ENCODE measurements at places on chromosomes 13 and 19. TPM values are rescaled to one million over a fixed set of nuclear protein-coding genes. Genes with fewer than 3 reads are reported as not detected.

DNA sequence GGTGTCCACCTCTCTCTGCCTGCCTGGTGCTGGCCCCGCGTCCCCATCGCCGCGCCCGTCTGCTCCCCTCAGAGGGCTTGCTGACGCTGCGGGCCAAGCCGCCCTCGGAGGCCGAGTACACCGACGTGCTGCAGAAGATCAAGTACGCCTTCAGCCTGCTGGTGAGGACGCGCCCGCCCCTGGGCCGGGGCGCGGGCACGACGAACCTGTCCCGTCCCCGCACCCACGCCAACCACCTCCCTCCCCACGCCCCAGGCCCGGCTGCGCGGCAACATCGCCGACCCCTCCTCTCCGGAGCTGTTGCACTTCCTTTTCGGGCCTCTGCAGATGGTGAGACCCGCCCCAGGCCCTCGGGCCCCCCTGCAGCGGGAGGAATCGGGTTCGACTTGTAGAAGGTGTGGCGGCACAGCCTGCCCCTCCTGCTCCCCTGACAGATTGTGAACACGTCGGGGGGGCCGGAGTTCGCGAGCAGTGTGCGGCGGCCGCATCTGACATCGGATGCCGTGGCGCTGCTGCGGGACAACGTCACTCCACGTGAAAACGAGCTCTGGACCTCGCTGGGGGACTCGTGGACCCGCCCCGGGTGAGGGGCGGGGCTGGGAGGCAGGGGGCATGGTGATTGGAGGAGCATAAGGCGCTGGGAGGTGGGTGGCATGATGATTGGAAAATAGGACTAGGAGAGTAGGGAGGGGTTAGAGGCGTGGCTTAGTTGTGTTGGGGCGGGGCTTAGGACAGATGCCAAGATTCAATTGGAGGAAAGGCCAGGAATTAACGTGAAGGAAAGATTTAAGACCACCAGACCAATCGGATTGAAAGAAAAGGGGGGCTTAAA lies 6.6 kb downstream of the EPS8L1 start:
- peak; percentile 97 for DNase-seq

DNA sequence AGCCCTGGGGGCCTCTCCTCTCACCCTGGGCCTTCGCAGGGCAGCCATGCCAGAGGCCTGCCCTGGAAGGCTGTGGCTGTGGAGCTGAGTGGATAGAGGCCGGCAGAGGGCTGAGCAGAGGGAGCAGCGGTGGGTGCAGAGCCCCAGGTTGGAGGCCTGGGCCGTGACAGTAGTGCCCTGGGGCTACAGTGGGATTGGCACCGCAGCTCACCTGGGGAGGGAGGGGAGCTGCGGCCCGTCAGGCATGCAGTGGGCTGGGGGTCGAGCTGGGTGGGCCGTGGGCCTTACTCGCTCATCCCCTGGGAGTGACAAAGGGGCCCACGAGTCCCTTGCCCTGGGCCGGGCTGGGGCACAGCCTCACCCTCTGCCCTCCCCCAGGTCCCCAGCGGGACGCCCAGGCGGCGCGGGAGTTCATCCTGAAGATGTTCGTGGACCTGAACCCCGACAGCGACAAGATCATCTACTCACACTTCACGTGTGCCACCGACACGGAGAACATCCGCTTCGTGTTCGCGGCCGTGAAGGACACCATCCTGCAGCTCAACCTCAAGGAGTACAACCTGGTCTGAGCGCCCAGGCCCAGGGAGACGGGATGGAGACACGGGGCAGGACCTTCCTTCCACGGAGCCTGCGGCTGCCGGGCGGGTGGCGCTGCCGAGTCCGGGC lies 15.1 kb upstream of the GNA15 start:
- DNase-seq: no peak

- peak; percentile 83 for DNase-seq
Observed at GRCh38 chr19:21482863-21483276, 22.5 kb upstream of the ZNF429 start.

- no peak for DNase-seq
Observed at GRCh38 chr19:32519023-32519422, 62.0 kb upstream of the PDCD5 start.

- no peak for DNase-seq
Observed at GRCh38 chr13:110396476-110396875, 89.4 kb downstream of the COL4A2 start.

DNA sequence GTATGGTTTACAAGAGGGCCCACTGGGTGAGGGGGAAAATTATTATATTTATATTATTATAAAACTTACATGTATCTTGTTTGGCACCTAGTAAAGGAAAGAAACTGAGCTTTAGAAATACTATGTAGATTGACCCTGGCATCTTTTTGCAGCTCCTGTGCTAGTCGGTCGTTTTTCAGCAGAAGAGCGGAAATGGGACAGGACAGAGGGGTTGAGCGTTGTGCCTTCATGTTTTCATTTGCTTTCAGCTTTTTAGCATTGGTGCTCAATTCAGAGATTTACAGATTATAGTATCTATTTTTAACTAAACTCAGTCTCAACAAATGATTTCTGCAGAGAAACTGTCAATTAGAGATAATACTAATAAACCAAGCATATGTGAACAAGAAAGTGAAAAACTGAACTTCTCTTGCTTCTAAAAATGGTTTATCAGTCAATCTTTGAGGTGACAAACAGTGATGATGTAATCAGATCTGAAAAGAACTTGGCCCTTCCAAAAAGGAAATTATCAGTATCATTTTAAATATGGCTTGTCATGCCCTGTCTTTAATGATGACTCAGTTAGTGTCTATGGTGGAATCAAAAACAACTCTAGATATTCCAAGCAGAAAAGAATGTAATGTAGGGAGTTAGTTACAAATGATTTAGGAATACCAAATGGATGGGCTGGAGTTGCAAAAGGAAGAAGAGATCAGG lies 56.9 kb upstream of the KCTD4 start:
- no peak for DNase-seq

GRCh38 chr13:99218545-99218944 lies 17.9 kb downstream of the UBAC2 start:
- no peak for DNase-seq

- DNase-seq: peak; percentile 14
Observed at GRCh38 chr13:61777271-61777670, 361.6 kb upstream of the PCDH20 start.

DNA sequence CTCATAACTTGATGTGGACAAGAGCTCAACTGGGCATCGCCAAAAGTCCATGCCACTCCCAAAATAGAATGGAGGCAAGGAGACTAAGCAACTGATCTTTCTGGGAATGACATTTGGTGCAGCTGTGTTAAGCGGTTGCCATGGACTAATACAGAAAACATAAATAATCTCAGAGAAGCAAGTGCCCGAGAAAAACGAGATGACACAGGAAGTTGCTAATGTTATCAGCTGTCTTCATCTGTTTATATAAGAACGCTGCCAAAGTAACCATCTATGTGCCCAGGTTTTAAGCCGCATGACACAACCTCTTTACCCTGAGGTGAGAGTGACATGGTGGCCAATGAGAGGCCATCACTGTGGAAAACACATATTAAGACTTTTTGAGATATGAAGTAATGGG lies 54.9 kb upstream of the SACS start:
- no peak for DNase-seq

GRCh38 chr19:17020823-17021222 lies 5.8 kb downstream of the CPAMD8 start:
- DNase-seq: peak; percentile 37

GRCh38 chr19:18160971-18161635 lies 8.1 kb downstream of the PIK3R2 start:
- DNase-seq: peak; percentile 82

Gene MEIS3
- total RNA-seq: 40.7 TPM

Gene WDR88
- not detected for total RNA-seq

Gene CEACAM3
- not detected for total RNA-seq

Gene IGFL1
- not detected for total RNA-seq

Gene PSG7
- total RNA-seq: not detected

Gene ZFP82
- total RNA-seq: 17.1 TPM

Gene CEACAM21
- total RNA-seq: not detected

Gene SPRED3
- total RNA-seq: 3.9 TPM

Gene SLC25A41
- not detected for total RNA-seq
